ENCODE measurements at places on chromosomes 3 and 15. TPM values are rescaled to one million over a fixed set of nuclear protein-coding genes. Genes with fewer than 3 reads are reported as not detected.

The REC114 gene
- not detected for total RNA-seq

DNA sequence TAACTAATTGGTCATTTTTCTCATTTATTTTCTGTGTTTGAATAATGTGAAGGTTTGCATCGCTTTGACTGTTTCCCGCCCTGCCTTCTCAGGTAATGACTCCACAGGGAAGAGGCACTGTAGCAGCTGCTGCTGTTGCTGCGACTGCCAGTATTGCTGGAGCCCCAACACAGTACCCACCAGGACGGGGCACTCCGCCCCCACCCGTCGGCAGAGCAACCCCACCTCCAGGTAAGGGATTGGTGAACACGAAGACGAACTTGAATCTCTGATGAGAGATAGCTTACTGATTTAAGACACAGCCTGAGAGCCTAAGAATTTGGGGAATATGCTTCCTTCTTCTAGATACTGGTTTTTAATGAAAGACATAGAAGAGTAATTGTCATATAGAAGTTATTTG is 22.9 kb downstream of the SNRPN start:
- no peak for DNase-seq

The GPR149 gene
- not detected for total RNA-seq

DNA sequence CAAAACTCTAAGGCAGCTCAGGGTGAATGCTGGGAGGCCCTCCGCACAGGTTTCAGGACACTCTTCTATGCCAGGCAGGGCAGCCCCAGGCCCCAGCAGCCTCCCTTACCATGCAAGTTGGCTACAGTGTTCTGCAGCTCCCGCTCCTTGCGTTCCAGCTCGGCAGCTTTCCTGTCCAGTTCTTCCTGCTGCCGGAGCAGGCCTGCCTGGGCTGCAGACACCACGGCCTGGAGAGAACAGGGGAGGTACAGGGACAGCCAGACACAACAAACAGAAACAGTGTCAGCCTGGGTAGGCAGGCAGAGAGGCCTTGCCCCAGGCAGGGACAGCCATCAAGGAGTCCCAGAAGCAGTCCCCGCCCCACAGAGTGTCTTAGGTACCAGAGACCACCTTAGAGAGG is 9.0 kb upstream of the ULK3 start:
- DNase-seq = no peak

- no peak for DNase-seq
Observed at GRCh38 chr3:189580190-189580589, 51.0 kb upstream of the TP63 start.

The ASB14 gene
- not detected for total RNA-seq

The DPH3 gene
- total RNA-seq = 31.9 TPM

- no peak for DNase-seq
Observed at GRCh38 chr15:60228619-60229018, 169.2 kb downstream of the ANXA2 start.

- DNase-seq = no peak
Observed at GRCh38 chr3:32132121-32132520, 25.7 kb downstream of the GPD1L start.

GRCh38 chr15:85403745-85404144 is 23.3 kb downstream of the AKAP13 start:
- no peak for DNase-seq

The TLR9 gene
- total RNA-seq = not detected

- DNase-seq = no peak
Observed at GRCh38 chr3:128735287-128735686, 9.3 kb downstream of the RAB7A start.
